ENCODE measurements at places on chromosomes 7 and 10.

- no peak for DNase-seq
Observed at GRCh38 chr7:15481132-15481531, 80.7 kb downstream of the AGMO start.

DNA sequence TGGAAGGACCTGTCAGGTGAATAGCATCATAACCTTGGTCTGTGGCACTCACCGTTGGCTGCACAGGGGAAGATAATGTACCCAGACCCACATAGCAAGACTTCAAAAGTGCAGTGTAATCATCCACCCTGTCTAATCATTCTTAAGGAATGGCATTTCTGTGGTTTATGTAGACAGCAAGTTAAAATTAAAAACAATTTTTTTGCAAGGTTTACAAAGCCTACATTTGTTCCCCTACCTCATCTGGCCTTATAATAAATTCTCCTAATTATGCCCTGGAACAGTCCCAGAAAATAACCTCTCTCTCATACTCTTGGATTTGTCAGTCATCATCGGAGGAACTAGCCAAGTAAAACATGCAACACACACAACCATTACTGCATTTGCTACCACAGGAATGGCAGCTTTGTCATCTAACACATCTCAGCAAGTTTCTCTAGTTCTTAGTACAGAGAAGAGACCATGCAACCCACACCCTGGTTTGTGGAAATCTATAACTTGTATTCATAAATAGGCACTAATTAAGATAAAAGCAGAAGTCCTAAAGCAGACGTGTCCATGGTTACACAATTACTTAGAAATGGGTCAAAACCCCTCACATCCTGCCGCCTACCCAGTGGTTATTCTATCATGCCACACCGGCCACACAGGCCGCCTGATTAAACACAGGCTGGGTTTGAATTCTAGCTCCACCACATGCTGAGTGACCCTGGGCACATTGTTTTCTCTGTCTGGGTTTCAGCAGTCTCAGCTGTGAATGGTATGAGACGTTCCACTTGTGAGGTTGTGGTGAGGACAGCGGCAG lies 19.1 kb downstream of the ABLIM1 start:
- DNase-seq = peak; percentile 88

- DNase-seq = no peak
Observed at GRCh38 chr7:23164846-23165245, 17.0 kb upstream of the NUP42 start.

DNA sequence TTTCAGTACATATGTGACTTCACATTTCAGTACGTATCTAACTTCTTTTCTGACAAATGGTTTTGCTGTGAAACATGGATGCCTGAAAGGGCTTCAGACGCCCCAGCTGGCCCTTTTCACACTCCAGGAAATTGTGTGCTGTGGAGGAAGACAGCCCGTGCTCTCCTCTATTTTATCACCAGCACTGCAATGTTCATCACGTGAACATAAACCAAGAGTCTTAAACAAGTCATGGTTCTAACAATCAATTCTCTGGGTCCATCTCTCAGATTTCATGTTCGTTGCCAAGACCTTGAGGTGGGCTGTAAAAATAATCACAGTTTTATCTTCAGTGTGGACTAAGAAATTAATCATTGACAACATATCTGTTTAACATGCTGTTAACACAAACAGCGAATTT lies 141.2 kb downstream of the WDR37 start:
- no peak for DNase-seq

GRCh38 chr10:110239892-110240291 lies 32.5 kb downstream of the MXI1 start:
- DNase-seq = no peak

DNA sequence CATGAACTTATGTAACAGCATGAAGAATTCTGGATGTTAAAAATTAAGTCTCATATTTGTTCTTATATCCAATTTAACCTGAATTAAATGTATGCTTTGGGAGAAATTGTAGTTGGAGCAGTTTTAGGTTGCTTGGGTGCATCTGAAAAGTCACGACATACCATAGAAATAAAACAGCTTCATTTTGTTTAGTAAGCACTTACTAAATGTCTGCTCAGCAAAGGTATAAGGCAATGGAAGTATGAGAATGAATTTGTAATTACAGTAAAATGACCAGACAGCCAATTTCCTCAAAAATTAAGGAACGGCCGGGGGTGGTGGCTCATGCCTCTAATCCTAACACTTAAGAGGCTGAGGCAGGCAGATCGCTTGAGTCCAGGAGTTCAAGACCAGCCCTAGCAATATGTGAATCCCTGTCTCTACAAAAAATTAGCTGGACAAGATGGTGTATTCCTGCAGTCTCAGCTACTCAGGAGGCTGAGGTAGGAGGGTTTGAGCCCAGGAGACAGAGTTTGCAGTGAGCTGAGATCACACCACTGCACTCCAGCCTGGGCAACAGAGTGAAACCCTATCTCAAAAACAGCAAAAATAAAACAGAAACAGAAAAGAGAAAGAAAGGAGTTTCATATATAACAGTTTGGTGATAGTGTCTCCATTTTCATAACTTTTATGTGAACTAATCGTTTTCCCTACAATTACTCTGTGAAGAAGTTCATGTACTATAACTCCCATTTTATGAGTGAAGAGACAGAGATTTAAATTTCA lies 47.2 kb upstream of the KLF6 start:
- DNase-seq = no peak

GRCh38 chr10:43230101-43230908 lies 36.6 kb downstream of the RASGEF1A start:
- no peak for DNase-seq

GRCh38 chr7:149415391-149416071 lies 45.3 kb downstream of the ZNF777 start:
- peak; percentile 57 for DNase-seq

GRCh38 chr10:48568546-48568945 lies 36.3 kb downstream of the ARHGAP22 start:
- DNase-seq = no peak

- no peak for DNase-seq
Observed at GRCh38 chr10:78269060-78269459, 235.4 kb downstream of the RPS24 start.

GRCh38 chr10:51960494-51960895 lies 261.1 kb upstream of the CSTF2T start:
- DNase-seq = peak; percentile 84

GRCh38 chr7:88147341-88147740 lies 72.5 kb downstream of the SRI start:
- DNase-seq = no peak

DNA sequence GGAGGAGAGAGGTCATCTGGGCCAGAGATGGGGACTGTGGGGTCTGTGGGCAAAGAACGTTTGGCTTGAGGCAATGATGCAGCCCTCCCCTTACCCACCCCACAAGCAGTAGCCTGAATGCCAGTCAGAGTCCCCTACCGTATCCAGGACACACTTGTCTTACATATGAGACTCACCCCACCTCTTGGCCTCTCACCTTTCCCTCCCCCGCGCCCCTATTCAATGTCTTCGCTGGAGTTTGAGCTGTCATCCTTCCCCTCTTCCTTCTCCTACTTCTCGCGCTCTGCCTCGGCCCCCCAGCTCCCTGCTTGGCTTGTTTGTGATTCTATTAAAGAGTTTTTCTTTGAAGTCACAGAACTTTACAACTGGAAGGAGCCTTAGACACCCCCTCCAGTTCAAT lies 8.9 kb downstream of the PRRT4 start:
- no peak for DNase-seq

DNA sequence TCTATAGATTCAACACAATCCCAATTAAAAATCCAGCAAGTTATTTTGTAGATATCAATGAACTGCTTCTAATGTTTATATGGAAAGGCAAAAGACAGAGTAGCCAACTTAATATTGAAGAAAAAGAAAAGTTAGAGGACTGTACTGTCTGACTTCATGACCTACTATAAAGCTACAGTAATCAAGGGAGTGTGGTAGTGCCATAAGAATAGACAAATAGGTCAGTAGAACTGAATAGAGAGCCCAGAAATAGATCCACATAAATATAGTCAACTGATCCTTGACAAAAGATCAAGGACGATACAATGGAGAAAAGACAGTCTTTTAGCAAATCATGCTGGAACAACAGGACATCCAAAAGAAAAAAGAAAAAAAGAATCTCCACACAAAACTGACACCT lies 7.4 kb upstream of the EEPD1 start:
- DNase-seq = no peak

DNA sequence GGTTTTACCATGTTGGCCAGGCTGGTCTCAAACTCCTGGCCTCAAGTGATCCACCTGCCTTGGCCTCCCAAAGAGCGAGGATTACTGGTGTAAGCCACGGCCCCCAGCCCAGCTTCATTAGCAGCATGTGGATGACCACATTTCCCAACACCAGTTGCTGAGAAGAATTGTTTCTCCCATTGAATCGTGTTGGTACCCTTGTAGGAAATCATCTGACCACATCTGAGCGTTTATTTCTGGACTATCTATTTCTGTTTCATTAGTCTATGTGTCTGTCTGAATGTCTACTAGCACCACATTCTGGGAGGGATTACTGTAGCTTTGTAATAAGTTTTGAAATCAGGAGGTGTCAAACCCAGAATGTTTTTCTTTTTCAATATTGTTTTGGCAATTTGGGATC lies 89.6 kb downstream of the LCOR start:
- no peak for DNase-seq

- DNase-seq = no peak
Observed at GRCh38 chr7:35411331-35411730, 157.4 kb upstream of the TBX20 start.

All from fibroblast of mammary gland (primary cell).